Left ventricle myocardium superior (tissue), 1 donor: ENCODE measurements at places on chromosomes 1 and 21. TPM values are rescaled to one million over a fixed set of nuclear protein-coding genes. Genes with fewer than 3 reads are reported as not detected.

GRCh38 chr1:167161242-167161641, 59.4 kb upstream of the POU2F1 start:
- DNase-seq, result no peak

- no peak for DNase-seq
Observed at GRCh38 chr1:7389201-7389905, 381.7 kb upstream of the VAMP3 start.

DNA sequence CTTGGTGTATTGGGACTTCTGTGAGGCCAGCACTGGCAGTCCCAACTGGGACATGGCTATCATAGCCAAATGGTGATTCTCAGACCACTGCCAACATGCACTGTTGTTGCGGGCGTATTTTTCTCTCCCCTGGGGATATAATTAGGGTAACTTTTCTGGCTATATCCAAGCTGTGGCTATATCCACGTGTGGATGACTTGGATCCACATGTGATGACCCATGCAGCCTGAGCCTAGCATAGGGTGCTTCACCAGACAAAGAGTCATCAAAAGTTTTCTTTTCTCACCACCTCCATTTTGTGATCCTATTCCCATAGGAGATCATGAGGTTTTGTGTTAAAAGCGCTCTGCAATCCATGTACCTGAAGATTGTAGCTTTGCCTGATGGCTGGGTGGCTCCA, 51.2 kb upstream of the CSF3R start:
- no peak for DNase-seq

GRCh38 chr1:245615001-245615400, 460.2 kb downstream of the KIF26B start:
- no peak for DNase-seq

- DNase-seq, result no peak
Observed at GRCh38 chr21:45126204-45126626, 51.8 kb downstream of the ADARB1 start.

- DNase-seq, result no peak
Observed at GRCh38 chr1:181126289-181126688, 37.8 kb downstream of the IER5 start.

- no peak for DNase-seq
Observed at GRCh38 chr1:53498555-53499131, 39.4 kb downstream of the DMRTB1 start.

DNA sequence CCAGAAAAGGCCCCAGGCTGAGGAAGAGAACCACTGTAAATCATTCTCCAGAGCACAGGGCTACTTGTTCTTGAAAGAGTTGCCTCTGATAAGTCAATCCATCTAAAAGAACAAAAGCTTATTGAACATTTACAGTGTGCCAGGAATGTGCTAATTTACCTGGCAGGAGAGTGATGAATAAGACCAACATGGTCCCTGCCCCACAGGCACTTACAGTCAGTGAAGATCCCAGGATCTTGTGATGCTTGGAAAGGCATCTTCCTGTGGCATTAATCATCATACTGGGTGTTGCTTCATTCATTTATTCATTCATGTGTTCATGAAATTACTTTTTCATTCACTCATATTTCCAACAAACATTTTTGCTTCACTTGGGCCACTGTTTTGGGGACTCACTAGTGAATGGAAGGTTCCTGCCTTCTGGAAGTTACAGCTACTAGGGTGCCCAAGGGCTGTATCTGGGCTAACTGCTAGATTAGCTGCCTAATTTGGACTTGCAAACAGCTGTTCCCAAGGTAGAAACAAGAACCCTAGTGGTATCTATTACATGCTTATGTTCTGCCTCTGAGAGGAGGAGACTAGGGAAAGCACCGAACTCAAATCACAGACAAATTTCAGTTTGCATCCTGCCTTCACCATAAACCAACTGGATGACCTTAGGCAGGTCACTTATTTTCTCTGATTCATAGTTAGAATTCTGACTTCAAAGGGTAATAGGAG, 133.5 kb downstream of the CLIC6 start:
- no peak for DNase-seq

DNA sequence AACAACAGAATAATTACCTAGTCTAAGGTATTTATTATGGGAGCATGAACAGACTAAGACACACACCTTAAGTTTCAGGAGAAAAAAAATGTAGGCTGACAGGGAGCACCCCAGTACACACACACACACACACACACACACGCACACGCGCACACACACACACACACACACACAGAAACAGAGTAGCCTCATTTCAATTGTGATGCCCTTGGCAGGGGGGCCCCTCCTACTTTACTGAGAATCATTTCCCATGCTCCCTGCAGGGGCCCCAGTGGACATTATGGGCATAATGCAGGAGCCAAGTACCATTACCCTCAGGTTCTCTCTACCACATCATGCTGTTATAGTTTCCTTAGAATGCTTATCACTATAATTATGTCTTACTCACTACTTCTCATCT, 104.9 kb downstream of the CDC7 start:
- DNase-seq, result no peak

DNA sequence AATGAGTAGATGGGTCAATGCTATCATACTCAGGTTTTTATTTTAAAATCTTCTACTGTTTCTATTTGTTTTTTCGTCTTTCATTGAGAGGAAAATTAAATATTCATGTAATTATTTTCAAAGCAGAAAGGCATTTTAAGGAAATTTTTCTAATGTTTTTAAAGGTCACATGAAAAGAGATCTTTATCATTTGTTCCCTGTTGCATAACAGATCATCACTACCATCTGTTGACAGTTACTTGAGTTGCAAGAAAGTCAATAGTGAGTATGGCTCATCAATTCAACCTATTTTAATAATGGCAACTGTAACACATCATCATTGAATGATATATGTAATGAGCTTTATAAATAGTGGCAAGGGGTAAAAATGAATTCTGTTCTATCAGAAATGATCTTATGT, 369.7 kb downstream of the DPYD start:
- DNase-seq, result no peak

DNA sequence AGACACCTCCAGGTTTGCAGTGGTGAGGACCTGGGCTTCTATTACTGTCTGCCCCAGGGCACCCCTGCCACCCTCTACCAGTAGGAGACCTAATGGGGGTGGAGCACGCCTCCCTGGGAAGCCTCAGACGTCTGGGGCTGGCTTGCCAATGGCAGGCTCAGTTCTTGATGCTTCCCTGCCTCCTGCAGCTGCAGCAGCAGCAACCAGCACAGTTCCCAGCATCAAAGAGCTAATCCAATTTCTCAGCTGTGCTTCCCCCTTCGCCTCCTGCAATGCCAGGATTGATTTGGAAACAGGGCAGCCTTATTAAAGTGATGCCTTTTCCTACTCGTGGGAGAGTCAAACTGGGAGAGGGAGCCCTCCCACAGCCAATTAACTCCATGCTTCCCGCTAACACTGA, 8.2 kb downstream of the SYT2 start:
- no peak for DNase-seq

GRCh38 chr1:206975306-206975705, 5.0 kb upstream of the FCAMR start:
- no peak for DNase-seq

DNA sequence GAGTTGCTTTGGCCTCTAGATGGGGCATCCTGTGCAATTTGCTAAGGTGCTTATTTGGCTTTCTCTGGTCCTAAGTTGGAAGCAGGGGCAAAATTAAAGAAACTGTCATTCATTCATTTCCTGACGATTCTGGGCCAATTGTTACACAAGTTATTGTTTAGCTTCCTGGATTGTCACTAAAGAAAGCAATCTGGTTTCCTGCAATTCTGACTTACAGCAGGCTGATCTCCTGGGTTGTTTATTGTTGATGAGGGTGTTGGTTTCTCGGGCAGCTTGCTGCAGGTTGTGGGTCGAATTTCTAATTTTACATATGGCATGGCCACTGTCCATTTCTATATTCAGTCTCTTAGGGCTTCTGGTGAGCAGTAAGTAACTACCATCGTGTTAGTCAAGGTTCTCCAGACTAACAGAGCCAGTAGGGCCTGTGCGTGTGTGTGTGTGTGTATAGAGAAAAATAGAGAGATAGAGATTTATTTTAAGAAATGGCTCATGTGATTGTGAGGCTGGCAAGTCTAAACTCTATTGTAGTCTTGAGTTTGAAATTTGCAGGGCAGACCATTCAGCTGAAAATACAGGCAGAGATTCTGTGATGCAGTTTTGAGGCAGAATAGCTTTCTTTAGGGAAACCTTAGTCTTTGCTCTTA, 30.4 kb downstream of the CTH start:
- DNase-seq, result no peak

DNA sequence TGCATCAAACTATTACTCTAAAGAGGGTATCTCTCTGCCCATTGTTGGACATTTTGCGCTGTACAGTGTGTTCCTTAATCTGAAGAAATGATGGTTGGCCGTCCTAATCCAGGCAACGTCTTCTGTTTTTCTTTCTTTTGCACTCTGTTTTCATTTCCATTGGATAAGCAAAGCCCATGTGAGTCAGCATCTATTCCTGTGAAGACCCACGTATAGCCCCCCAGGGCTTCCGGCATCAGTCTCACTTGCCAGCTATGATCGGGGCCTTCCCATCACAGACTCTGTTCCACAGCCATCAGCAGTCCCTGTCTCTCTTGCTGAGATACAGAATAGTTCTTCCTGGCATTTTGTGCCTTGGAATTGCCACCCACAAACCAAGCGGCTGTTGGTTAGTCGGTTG, 29.2 kb upstream of the BRDT start:
- no peak for DNase-seq

DNA sequence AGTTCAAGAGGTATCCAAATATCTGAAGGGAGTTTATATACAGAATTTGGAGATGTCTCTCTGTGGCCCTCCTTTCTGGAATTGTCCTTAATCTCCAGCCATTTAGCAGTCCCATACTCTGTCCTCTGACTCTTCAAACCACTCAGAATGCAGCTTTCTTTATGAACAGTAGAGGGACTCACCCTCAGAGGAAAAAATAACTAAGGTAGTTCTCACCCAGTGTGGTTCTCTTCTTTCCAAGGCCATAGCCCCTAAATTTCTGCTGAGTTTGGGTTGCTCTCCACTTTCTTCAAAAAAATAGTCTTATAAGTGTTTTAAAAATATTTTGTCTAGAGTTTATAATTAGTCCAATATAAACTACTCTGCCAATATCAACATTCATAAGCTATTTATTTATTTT, 369.7 kb downstream of the MATN1 start:
- no peak for DNase-seq

GRCh38 chr1:32953495-32953894, 11.1 kb downstream of the RNF19B start:
- DNase-seq, result no peak

DNA sequence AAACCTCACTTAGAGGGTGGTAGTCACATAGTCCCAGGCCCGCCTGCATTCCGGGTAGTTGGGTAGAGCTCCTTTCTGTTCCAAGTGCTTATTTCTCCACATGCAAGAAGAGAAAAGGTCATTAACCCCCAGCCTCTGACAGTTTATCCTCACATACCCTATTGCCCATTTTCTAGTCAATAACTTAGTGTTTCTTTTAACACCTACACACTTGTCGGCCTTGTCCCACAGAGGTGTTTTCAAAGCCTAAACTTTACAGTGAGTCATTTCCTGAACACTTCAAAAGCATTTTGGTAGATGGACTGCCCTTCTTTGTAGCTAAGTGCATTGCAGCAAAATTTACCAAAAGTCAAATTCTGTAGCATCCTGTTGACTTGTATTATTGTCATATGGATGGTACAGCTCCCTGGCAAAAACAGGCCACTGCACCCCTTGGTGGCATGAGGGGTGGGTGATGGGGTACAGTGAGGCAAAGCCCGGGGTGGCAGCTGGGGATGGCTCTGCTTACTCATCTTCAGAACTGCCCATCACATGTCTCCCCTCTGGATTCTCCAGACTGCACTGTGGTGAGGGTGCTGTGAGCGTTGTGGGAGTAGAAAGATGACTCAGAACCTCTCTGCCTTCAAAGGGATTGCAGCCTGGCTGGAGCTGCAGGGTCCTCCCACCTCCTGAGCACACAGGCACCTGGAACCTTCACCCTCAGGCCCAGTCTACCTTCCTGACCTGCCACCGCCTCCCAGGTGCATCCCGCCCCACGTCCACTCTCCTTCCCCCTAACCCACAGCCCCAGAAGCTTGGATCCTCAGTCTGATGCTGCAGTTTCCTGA, 45.8 kb upstream of the DMRTB1 start:
- no peak for DNase-seq

- no peak for DNase-seq
Observed at GRCh38 chr1:150955280-150955679, 19.4 kb downstream of the CERS2 start.

DNA sequence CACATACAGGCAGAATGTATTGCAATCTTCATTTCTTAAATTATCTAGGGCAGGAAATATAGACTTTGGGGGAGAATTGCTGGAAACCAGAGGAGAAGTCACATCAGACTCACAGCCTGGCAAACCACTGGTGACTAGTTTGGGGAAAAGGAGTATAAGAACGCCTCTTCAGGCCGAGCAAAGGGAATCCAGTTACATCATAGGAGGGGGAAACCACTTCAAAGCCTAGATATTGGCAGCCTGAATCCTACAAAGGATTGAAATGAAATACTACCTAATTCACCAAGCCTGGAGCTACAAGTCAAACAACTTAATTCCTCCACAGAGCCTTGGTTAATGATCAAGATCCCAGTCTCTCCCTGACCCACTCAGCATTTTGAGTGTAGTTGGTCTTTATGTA, 121.7 kb downstream of the SLC30A10 start:
- DNase-seq, result no peak

- DNase-seq, result no peak
Observed at GRCh38 chr1:211420845-211421454, 71.0 kb downstream of the RD3 start.

DNA sequence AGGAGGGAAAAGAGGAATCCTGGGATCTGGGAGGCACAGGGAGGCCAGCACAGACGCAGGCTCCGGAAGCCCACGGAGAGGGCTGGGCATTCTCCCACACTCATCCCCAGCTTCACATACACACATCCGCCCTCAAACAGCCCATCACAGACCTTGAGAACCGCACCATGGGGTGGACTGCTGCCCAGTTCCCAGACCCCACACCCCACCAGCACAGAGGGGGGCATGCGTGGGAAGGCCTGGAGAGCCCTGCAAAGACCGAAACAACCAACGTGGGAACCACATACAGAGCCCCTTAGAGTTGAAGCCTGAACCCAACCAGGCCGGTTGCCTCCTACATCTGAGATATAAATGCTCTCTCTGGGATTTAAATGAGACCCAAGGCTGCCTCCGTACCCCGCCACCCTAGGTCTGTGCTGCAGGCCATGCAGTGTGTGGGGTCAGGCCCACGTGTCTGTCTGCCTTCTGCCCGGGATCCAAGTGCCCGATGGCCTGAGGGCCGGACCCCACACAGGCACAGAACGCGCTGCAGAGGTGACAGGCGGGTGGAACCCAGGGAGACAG, 126.2 kb upstream of the COL6A1 start:
- no peak for DNase-seq

GRCh38 chr1:160780398-160780755, 15.6 kb upstream of the LY9 start:
- DNase-seq, result no peak

The ACTL8 gene
- not detected for total RNA-seq

The ADGRL4 gene
- total RNA-seq, result 21.2 TPM

The DSCAM gene
- total RNA-seq, result not detected

The DPT gene
- 35.3 TPM for total RNA-seq

The TESK2 gene
- total RNA-seq, result 1.9 TPM

The SAMSN1 gene
- 1.7 TPM for total RNA-seq

The OR2L2 gene
- total RNA-seq, result 0.05 TPM

The FCGR2B gene
- 12.6 TPM for total RNA-seq

The OLIG2 gene
- not detected for total RNA-seq

The CHAF1B gene
- 0.52 TPM for total RNA-seq

The RXFP4 gene
- not detected for total RNA-seq

The LRRC39 gene
- 209 TPM for total RNA-seq

The APOBEC4 gene
- total RNA-seq, result not detected
